ENCODE measurements at places on chromosomes 6 and 20.

DNA sequence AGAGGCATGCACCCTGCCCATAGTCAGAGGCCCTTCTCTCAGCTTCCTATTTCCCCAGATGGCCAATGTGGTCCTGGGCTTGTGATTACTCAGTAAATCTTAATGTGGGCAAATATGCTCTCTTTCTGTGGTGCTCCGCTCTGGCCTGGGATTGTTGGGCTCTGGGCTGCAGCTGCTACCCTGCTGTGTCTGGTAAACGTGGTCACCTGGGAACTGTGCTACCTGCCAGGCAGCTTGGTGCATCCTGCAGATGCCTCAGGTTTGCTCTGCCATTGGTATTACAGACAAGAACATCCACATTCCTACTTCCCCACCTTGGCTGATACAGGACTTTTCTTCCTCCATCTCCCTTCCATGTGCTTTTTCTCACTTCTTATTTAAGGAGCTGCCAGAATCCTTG, 611.5 kb upstream of the IMPG1 start:
- no peak for DNase-seq

DNA sequence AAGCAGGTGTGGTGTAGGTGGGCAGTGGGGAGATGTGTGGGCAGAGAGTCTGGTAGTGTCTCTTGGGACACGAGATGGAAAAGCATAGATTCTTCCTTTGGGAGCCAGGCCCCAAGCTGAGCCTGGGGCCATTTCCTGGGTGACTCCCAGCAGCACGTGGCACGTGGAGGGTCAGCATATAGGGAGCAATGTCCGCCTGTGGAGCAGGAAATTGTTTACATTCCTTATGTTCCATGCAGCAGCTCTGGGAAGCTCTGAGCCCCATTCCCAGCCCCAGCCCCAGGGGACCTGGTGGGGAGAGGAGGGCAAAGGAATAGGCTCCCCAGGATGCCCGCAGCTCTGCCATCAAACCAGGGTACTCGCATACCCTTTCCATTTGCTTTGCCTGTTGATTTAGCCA, 57.6 kb downstream of the DAAM2 start:
- DNase-seq: no peak

DNA sequence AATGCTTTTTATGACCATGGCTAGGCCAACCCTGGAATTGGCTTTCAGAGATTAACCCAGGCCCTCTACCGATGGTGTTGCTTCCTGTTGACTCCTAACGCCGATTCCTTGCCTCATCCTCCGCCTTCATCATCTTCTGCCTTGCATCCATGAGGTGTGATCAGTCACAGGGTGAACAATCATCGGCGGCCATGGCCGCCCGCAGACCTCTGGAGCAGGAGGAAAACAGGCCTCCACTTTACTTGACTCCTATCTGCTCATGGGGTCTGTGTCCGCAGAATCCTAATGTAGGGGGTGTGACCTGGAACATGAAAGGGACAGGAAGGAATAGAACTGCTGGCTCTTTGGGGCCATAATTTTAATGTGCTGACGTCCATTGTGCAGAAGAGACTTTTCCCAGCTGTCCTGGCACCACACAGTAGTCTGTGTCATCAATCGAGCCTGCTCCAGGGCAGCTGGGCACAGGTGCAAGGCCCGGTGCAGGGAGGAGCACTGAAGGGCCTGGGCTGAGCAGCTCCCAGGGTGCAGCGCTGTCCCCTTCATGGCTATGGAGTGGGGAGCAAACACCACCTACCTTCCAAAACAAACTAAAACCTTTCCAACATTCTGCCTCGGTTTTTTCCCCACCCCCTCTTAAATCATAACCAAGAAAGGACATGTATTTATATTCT, 8.0 kb downstream of the SLC22A3 start:
- no peak for DNase-seq

DNA sequence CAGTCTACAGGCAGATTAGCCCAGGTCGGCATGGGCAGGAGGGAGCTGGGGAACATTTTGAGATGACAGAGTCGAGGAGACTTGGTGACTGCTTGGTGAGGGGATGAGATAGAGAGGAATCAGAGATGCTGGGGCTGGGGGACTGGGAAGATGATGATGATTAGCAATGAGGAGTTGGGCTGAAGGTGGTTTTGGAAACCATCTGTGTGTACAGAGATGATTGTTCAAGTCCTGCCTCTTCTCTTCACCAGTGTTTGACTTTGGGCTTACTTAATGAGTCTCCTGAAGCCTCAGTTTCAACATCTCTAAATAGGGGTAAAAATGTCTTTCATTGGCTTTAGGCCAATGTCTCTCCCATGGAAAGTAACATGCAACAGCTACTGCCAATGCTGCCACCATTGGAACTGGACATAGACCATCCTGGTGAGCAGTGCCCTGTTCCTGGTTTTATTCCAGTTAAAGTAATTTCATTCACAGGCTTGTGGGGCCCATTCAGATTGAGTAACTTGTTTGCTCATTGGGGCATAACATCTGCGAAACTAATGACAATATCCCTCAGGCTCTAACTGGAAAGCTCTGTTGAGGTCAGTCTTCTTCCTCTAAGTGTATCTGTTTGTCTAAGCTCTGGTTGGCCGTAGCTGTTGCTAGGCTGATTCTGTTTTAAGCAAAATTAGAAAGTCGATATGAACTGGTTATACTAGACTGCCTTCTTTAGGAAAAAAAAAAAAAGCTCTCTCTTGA, 99.1 kb downstream of the ARMC2 start:
- DNase-seq: peak; percentile 74

GRCh38 chr6:52946306-52946705, 36.8 kb upstream of the GSTA3 start:
- DNase-seq: no peak

DNA sequence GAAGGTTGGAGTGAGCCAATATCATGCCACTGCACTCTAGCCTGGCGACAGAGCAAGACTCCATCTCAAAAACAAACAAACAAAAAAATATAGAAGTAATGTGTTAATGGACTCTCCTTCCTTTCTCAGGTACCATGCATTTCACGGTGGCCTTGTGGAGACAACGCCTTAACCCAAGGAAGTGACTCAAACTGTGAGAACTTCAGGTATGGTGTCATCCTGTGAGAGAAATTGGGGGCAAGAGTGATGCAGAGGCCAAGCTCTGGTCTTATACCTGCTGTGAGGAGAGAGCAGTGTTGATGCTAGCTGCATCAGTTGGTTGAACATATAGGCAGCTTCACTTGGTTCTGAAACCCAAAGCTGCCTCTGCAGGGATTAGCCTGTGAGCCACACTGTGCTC, 6.2 kb downstream of the ITCH start:
- DNase-seq: no peak

- DNase-seq: peak; percentile 6
These were observed 243.7 kb downstream of the UTRN start for GRCh38 chr6:144528743-144529425.

- no peak for DNase-seq
These were observed 111.2 kb upstream of the PTCHD4 start for GRCh38 chr6:48222241-48222640.

- no peak for DNase-seq
These were observed 94.7 kb upstream of the AGPAT4 start for GRCh38 chr6:161368514-161368913.

GRCh38 chr6:131470534-131470933, 102.5 kb upstream of the ARG1 start:
- no peak for DNase-seq

GRCh38 chr6:3607599-3607998, 143.9 kb downstream of the PXDC1 start:
- no peak for DNase-seq

GRCh38 chr6:15773806-15774410, 111.1 kb upstream of the DTNBP1 start:
- DNase-seq: no peak

DNA sequence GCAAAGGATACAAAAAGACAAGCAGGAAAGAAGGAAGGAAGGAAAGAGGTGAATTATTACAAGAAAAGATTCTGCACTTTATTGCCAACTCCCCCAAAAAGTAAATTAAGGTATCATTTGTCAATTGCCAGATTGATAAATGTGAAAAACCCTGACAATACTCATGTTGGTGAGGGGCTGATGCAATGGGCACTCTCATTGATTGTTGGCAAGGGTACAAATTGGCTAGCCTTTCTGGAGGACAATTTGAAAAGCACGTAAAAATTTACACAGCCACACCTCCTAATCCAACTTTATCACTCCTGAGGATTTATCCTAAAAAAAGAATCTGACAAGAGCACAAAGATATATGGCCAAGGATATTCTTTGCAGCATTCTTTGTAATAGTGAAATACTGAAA, 47.7 kb downstream of the SCML4 start:
- no peak for DNase-seq

- DNase-seq: no peak
These were observed 212.2 kb downstream of the ARHGAP18 start for GRCh38 chr6:129497481-129498441.

GRCh38 chr6:372336-372911, 19.1 kb upstream of the IRF4 start:
- DNase-seq: no peak

DNA sequence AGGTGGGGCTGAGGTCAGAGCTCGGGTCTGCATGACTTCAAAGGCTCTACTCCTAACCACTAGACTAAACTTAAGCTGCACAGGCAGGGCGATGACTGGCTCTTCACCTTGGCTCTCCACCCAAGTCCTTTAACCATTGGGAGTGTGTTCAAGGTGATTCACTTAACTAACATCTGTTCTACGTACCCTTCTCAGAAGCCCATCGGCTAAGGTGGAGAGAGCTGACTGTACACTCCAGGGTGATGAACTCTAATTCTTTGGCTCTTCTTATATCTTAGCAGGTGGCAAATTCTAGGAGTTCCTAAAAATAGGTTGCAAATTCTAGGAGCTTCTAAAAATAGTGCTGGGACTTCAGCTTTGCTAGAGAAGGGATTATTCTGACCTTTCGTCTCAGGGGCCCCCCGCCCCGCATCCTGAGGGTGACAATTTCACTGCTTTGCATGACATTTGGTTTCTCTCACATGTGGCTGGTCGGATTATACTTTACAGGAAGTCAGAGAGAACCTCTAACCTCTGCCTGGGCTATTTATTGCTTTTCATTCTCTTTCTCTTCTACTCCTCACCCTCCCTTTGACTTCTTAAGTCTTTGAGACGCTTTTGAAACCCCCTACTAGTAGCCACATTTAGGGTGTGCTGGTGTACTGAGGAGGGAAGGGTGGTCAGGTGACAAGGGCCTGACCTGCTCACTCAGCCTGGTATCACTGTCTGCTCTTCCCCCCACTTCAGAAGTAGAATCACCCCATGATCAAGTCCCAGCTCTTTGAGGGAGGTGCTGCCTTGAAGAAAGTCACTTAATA, 55.5 kb downstream of the PRDM1 start:
- DNase-seq: no peak

DNA sequence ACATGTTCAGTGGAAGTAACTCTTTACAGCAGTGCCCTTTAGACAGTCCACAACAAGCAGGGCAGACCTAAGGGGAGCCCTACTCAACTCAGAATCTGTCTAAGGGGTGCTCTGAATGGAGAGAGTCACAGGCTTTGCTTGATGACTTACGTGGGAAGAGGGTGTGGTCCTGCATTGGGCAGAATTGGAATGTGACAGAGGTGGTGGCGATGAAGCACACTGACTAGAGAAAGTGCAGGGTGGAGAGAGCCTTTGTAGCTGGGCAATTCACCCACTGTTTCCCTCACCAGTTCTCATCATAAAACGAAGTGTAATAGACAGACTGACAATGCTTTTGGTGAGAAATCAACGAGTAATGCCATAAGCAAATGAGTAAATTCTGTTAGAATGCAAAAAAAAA, 11.2 kb downstream of the TP53INP2 start:
- peak; percentile 14 for DNase-seq

- DNase-seq: no peak
These were observed 78.0 kb upstream of the SMIM8 start for GRCh38 chr6:87244380-87244779.

DNA sequence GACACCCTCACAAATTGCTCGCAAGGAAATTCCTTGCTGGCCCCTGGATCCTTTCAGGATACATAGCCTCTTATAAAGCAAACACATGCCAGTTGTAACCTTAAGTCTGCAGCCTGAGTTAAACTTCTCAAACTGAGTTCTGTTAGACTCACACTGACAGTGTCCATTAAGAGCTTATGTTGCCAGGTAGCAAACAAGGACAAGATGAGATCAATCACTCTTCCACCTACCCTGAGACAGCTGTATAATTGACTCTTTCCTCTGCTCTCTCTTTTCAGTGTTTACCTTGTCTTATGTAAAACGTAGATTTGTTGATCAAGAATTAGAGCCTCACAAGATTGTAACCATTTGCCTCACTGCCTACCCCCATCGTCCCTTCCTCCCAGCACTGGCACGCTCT, 359.8 kb downstream of the EPM2A start:
- DNase-seq: no peak

- DNase-seq: peak; percentile 57
These were observed 73.5 kb downstream of the ARMC2 start for GRCh38 chr6:108921547-108922361.

- DNase-seq: peak; percentile 39
These were observed 52.9 kb downstream of the NEDD9 start for GRCh38 chr6:11179419-11180202.

DNA sequence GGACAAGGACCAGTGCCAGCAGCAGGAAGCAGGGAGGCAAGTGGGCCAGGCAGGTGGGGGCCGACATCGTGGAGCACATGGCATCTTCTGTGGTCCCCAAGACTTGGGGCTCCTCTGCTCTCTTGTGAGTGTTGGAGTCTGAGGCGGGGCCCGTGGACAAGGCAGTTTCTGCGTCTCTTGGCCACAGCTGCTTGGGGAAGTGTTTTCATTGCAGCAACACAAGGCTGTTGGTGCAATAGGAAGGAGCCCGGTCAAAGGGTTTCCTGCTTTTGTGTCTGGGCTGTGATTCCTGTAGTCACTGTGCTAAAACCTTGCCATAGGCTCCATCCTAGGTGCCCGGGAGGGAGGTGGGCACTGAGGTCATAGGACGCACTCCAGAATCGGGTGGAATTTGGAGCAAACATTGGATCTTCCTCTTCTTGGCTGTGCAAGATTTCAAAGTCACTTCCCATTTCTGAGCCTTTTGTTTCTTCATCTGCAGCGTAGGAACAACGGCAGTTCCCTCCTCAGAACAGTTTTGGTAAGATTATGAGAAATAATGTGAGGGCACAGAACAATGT, at the start of gene SIRPB2:
TSS of gene SIRPB2 (minus strand) at position 140 of the 560 bp plus-strand sequence. CDS start at position 79, 61 bp downstream.
- no peak for DNase-seq

GRCh38 chr6:143110572-143110971, 49.9 kb downstream of the AIG1 start:
- DNase-seq: peak; percentile 30

- peak; percentile 31 for DNase-seq
These were observed 50.2 kb downstream of the GFRA4 start for GRCh38 chr20:3612795-3613572.

DNA sequence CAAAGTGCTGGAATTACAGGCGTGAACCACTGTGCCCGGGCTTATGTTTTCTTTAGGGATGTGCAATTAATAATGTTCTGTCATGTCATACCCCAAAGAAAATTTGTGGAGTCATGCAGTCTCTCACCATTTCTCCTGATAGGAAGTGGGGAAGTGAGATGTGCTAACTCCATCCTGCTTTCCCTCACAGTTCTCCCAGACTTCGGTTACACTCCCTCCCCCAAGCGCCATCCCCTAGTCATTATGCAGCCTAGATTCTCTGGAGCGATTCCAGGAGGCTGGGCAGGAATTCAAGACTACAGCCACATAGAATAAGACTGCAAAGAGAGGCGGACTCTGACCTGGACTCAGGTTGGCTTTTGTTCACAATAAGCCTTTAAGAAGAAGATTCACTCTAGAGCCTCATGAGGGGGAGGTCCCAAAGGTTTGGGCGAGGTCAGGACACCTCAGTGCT, 271.4 kb downstream of the ALDH8A1 start:
- DNase-seq: no peak

- DNase-seq: peak; percentile 82
These were observed 161.6 kb upstream of the TNFAIP3 start for GRCh38 chr6:137705160-137706082.
